ENCODE measurements at places on chromosomes 6 and 20. TPM values are rescaled to one million over a fixed set of nuclear protein-coding genes. Genes with fewer than 3 reads are reported as not detected.

DNA sequence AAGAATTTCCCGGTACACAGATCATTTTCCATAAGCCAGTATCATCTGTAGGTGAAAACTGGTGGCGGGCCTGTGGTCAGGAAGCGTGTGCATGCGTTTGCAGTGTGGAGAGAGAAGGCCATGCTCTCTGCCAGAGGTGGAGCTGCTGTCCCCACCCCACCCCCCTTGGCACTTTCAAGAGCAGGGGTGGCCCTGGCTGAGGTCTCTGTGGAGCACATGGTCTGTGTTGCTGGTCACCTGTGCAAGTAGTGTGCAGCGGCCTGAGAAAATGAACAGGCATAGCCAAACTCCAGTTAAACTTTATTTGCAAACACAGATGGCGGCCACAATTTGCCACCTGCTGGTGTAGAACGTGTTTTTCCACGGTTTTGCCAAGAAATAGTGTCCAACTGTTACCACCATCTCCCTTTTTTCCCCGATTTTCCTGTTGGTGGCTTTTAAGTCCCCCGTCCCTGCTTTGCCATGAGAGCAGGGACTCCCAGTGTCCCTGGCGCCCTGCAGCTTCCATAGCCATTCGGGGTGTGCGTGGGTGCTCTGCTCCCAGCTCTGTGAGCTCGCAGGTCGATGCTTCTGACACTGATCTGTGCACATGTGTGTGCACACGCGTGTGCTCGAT lies 2.5 kb downstream of the ADRM1 start:
- H3K4me3 ChIP-seq, result no peak overlapping the region
- no peaks in the 10 kb centered on the region for H3K27me3 ChIP-seq
- peaks cover 53% of the 10 kb centered on the region for H3K36me3 ChIP-seq

Gene KIF13A
- 13.7 TPM for polyA plus RNA-seq

Gene BACH2
- 12.7 TPM for polyA plus RNA-seq

Gene PARD6B
- polyA plus RNA-seq, result 3.7 TPM

DNA sequence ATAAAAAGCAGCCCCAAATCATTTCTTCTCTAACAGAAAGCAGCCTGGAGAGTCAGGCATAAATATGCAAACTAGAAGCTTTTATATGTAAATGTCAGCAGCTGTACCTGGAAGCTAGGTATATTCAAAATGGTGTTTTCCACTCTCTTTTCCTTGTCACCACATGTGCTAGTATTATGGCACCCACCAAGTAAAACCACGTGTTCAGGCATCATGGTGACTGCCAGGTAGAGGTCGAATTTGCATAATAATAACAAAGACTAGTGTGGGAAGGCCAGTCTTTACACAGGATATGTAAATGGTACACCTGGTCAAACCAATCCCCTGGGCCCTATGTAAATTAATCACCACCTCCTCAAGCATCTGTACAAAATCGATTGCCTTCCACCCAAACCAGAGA lies 124.0 kb downstream of the MMUT start:
- H3K36me3 ChIP-seq, result no peaks in the 10 kb centered on the region
- H3K27ac ChIP-seq, result no peak overlapping the region
- H3K4me3 ChIP-seq, result no peak overlapping the region
- no peaks in the 10 kb centered on the region for H3K27me3 ChIP-seq

Gene BPHL
- 16.8 TPM for polyA plus RNA-seq

DNA sequence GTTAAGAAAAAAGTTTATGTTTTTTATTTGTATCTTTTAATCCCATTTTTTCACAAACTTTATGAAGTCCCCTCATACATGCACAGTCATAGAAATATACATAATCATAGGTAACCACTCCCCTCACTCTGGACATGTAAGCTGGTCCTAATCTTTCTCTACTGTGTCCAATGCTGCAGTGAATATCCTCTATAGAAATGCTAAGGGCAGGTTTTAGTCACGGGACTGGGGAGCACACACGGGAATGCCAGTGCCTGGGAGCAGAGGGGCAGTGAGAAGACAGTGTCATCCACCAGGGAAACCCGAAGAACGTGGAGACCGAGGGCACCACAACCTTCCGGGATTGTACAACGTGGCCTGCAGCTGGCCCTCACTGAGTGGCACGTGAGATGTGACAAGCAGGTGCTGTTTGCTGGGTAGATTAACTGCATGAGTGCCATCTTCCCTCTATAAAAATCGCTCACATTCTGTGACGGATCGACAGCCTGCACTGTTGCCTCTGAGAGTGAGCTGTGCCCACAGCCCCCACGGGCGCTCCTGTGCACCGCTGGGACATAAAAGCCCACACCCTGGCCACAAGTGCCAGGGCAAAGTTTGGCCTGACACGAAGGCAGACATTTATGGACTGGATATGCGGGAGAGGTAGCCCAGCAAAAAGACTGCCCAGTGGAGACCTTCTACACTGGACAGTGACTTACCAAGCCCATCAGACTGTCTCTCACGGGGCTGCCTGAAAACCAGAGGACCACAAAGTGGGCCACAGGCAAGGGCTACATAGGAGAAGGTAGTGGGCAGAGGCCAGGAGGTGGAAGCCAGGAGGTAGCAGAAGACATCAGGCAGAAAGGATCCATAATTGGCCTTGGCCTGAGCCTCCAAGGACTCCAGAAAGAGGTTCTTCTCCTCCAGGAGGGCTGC lies 63.2 kb downstream of the FGD2 start:
- H3K4me3 ChIP-seq, result no peak overlapping the region
- H3K4me1 ChIP-seq, result no peaks in the 10 kb centered on the region
- no peaks in the 10 kb centered on the region for H3K36me3 ChIP-seq

Gene MCHR2
- not detected for polyA plus RNA-seq

Gene C6orf132
- 4.8 TPM for polyA plus RNA-seq

DNA sequence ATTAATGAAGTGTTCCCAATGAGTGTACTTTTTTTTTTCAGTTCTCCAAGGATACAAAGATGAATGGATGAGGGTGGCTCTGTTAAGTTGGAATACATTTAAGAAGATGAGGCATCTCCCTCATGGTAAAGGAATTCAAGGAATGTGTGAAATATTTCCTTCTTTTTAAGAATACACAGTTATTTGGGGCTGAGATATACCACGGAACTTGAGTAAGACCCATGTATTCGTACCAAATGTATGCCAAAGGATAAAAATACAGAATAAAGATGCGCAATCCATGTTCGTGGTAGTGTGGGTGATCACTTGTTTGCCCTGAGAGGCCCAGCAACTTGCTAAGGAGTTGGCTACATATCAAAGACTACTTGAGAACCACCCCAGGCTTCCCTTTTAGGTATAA lies 164.2 kb upstream of the TCF21 start:
- DNase-seq, result no peak
- H3K4me1 ChIP-seq, result no peaks in the 10 kb centered on the region
- H3K4me3 ChIP-seq, result no peak overlapping the region
- no peak overlapping the region for H3K27ac ChIP-seq
- H3K27me3 ChIP-seq, result no peaks in the 10 kb centered on the region

Gene CST2
- 12.7 TPM for polyA plus RNA-seq

GRCh38 chr20:43843096-43843964 lies 71.3 kb upstream of the TOX2 start:
- H3K4me3 ChIP-seq, result no peak overlapping the region
- H3K27ac ChIP-seq, result no peak overlapping the region
- DNase-seq, result no peak
- H3K36me3 ChIP-seq, result no peaks in the 10 kb centered on the region

DNA sequence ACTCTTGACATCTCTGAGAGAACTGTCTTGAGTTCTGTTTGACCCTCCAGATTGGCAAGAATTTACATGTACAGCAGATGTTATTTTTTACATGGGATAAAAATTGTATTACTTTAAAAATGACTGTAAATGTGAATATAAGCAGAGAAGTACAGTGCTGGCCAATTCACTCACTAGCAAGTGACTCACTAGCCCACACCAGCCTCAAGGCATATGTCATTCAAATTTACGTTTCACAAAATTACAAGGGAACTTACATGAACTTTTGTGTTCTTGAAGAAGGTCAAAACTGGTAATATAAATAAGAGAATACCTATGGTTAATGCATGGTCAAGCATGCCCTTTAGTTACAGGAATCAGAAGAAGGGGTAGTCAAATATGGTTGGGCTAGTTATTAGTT lies 54.0 kb upstream of the HMGCLL1 start:
- no peak overlapping the region for H3K27ac ChIP-seq
- H3K4me1 ChIP-seq, result no peaks in the 10 kb centered on the region
- H3K4me3 ChIP-seq, result no peak overlapping the region
- H3K36me3 ChIP-seq, result no peaks in the 10 kb centered on the region
- DNase-seq, result no peak
- no peaks in the 10 kb centered on the region for H3K27me3 ChIP-seq

DNA sequence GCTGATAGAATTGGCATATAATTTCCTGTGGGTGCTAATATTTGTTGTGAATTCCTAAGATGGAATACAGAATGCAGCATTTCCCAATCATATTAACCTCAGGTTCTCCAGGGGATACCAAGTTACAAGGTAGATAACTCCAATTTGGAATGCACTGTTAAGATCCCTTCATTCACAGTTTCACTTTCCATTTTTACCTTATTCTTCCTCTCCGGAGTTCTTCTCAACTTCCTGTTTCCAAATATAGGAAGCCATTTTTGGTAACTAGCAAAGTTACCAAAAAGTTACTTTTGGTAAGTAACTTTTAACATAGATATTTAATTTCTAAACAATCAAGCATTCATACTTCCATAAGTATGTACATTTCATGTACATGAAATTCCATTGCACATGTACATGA lies 63.5 kb upstream of the PHACTR2 start:
- H3K27ac ChIP-seq, result no peak overlapping the region
- no peak for DNase-seq
- no peaks in the 10 kb centered on the region for H3K27me3 ChIP-seq
- no peak overlapping the region for H3K4me3 ChIP-seq

DNA sequence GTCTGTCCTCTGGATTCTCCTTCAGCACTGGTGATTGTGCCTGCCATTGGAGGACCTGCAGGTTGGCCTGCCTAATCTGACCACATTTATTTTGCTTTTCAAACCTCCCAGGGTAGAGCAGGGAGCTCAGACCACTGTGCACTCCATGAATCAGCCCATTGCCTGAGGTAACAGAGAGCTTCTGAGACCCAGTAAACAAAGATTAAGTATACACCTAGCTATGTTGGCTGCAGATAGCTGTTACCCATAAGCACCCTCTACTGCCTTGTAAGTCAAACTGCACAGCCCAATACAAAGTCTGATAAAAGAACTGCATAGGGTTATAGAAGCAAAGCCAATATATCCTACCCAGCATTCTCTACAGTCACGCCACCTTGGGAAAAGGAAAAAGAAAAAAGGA lies 338.7 kb downstream of the HTR1B start:
- no peak for DNase-seq
- no peaks in the 10 kb centered on the region for H3K36me3 ChIP-seq
- no peaks in the 10 kb centered on the region for H3K27me3 ChIP-seq
- H3K4me1 ChIP-seq, result no peaks in the 10 kb centered on the region

DNA sequence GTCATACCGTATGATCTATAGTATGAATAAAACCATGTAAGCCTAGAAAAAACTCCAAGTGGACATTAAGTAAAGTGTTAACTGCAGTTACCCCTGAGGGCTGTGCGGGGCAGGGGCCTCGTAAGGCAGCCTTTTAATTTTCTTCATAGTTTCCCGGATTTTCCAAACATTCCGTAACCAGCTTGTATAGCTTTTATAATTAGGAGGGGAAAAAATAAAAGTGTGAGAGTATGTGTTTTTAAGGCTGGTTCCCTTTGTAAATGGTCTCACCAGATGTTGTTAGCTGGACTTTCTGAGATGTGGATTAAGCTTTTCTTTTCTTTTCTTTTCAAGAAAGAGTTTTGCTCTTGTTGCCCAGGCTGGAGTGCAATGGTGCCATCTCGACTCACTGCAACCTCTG lies 7.0 kb downstream of the KIAA1755 start:
- H3K36me3 ChIP-seq, result no peaks in the 10 kb centered on the region
- no peaks in the 10 kb centered on the region for H3K4me1 ChIP-seq

Gene PRRT1
- 6.1 TPM for polyA plus RNA-seq

- no peak overlapping the region for H3K4me3 ChIP-seq
- no peaks in the 10 kb centered on the region for H3K4me1 ChIP-seq
- DNase-seq, result no peak
- no peaks in the 10 kb centered on the region for H3K27me3 ChIP-seq
Observed at GRCh38 chr20:57807401-57808263, 97.8 kb upstream of the PMEPA1 start.

Gene RSPO3
- polyA plus RNA-seq, result 2.4 TPM

DNA sequence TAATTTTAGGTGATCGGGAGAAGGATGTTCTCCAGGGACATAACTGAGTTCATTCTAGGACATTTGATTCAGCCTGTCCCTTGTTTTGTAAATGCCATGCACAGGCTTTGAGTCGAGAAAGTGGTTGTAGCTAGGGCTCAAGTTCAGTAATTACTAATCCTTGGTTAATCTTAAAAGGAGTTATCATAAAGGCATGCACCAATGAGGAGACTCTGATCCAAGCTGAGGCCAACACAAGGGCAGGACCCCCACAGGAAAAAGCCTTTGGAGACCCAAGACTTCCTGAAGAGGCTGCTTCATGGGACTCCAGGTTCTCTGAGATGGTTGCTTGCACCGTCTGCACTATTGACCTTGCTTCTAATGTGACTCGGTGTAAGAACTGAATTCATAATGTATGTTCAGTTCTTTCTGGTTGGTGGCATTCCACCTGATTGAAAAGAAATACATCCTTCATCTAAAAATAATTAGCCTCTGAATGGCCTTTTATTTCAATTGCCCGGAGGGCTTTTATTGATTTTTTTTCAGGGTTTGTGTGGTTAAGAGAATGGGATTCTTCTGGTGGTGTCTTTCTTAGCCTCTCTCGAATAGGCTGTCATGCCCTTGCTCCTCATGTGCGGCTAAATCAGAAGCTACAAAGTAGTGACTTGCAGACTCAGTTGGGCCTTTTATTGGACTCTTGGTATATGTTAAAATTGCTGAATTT lies 201.7 kb upstream of the PLCB4 start:
- no peaks in the 10 kb centered on the region for H3K36me3 ChIP-seq
- no peaks in the 10 kb centered on the region for H3K4me1 ChIP-seq
- H3K27me3 ChIP-seq, result no peaks in the 10 kb centered on the region
- no peak overlapping the region for H3K4me3 ChIP-seq
- H3K27ac ChIP-seq, result no peak overlapping the region

DNA sequence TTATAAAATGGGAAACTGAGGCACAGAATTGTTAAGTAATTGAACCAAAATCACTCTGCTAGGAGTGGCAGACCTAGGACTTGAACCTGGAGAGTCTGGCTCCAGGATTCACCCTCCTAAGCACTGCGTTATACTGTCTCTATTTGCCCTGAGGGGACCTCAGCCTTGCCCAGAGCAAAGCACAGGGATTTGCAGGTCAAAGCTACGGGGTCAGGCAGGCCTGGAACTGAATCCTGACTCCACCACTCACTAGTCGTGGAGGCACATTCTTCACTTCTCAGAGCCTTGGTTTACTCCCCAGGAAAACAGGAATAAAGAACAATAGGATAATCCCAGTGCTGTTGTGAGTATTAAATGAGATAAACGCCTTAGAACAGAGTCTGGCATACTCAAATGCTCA lies 19.4 kb downstream of the KCNK15 start:
- no peak overlapping the region for H3K4me3 ChIP-seq
- no peak for DNase-seq
- H3K27me3 ChIP-seq, result no peaks in the 10 kb centered on the region
- no peaks in the 10 kb centered on the region for H3K4me1 ChIP-seq
- H3K27ac ChIP-seq, result no peak overlapping the region
- H3K36me3 ChIP-seq, result no peaks in the 10 kb centered on the region

Data from thymus (tissue), 14 donors.